ENCODE measurements at places on chromosomes 5 and 9.

DNA sequence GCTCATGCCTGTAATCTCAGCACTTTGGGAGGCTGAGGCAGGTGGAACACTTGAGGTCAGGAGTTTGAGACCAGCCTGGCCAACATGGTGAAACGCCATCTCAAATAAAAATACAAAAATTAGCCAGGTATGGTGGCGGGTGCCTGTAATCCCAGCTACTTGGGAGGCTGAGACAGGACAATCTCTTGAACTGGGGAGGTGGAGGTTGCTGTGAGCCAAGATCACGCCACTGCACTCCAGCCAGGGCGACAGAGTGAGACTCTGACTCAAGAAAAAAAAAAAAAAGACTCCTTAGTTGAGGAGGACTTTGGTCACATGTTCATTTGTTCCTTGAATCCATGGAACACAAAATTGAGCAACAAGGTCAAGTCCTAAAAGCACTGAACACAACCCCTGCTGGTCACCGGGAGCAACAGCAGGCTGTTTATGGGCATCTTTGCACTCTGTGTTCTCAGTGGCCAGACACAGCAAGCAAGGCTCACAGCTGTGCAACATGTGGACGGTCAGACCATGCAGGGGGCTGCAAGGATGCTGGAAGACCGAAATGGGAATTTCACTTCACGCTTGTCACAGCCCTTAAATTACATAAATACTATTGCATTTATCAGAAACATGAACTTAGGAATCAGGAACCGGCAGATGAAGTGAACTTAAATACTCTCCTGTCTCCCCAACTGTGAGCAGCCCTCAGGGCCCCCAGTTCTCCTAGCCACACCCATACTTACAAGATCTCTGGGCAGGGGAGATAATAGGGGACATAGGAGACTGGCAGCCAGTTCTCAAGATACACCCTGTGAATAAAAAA is 2.8 kb downstream of the GBGT1 start:
- DNase-seq, result no peak

GRCh38 chr5:123220621-123221146 is 131.6 kb downstream of the PRDM6 start:
- DNase-seq, result no peak

DNA sequence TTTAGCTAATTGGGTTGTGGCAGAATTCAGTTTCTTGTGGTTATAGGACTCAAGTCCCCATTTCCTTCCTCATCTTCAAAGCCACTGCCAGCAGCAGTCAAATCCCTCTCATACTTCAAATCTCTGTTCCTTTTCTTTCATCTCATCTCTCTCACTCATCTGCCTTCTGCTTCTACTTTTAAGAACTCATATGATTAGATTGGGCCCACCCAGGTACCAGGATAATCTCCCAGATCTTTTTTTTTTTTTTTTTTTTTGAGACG is 8.0 kb upstream of the REEP5 start:
- DNase-seq, result no peak

GRCh38 chr5:137761566-137761965 is 7.4 kb upstream of the HNRNPA0 start:
- no peak for DNase-seq

DNA sequence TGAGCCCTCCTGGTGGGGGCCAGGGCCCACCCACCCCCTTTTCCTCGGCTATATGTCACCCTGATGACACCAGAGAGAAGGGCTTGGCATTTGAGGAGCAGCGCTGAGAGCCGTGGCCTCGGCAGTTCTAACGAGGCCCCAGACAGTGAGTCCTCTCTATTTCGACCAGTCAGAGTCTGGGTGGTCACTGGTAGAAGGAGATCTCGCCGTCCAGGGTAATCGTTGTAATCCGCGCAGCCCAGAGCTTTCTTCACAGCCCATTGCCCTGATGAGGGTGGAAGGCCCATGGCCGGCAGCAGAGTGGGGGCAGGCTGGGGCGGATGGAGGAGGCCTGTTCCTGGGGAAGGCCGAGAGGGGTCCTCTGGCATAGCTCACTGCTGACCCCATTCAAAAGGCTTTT is 70.2 kb downstream of the PSMB7 start:
- DNase-seq, result no peak

- no peak for DNase-seq
Measured at GRCh38 chr5:104533498-104533897, 970.9 kb upstream of the NUDT12 start.

- no peak for DNase-seq
Measured at GRCh38 chr9:21286659-21287058, 18.5 kb downstream of the IFNA5 start.

DNA sequence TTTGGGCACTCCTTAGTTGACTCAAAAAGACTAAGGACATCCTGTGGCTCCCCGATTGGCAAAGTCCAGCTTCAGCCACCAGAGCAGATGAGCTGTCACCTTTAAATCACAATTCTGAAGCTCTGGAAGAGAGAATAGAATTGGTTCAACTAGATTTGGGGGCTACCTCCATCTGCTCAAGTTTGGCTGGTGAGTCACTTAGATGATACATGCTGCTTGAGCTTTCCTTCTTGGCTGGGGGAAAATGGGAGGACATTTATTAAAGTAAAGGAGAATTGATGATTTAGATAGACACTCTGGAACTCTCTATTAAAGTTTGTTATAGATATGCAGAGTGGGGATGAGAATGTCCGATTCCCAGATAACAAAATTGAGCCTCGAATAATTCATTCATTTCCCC is 30.0 kb upstream of the GRIA1 start:
- DNase-seq, result no peak

DNA sequence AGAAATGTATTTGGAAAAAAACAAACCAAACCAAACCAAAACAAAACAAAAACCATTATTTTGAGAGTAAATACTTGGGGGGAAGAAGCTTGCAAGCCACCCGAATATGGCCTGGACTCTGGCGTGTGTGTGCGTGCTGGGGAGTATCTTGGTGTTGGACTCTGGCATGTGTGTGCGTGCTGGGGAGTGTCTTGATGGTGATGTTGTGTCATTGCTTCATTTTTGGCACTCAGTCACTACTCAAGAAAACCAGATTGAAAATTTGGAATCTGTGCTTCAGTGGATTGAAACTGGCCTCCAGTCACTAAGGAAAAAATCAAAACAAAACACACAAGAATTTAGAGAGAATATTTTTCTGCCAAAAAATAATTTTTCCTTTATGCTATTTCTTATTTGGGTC is 76.1 kb downstream of the ARRDC3 start:
- DNase-seq, result no peak

DNA sequence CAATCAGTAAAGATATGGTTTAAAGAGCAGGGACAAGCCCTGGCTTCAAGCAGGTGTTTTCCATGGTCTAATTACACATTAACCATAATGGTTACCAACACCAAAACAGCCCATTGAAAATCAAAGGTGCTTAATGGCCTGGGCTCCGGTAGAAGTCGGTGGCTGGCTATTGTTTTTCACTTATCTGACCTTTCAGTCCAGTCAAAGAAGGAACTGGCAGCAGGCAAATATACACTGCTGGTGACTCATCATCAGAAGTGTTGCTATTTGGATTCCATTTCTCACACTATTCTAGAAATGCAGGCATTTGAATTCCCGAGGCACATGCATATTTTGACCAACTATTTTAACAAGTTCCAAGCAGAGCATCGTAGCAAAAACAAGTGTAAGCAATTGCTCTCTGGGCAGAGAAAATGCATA is 26.3 kb upstream of the GABRP start:
- DNase-seq, result no peak

DNA sequence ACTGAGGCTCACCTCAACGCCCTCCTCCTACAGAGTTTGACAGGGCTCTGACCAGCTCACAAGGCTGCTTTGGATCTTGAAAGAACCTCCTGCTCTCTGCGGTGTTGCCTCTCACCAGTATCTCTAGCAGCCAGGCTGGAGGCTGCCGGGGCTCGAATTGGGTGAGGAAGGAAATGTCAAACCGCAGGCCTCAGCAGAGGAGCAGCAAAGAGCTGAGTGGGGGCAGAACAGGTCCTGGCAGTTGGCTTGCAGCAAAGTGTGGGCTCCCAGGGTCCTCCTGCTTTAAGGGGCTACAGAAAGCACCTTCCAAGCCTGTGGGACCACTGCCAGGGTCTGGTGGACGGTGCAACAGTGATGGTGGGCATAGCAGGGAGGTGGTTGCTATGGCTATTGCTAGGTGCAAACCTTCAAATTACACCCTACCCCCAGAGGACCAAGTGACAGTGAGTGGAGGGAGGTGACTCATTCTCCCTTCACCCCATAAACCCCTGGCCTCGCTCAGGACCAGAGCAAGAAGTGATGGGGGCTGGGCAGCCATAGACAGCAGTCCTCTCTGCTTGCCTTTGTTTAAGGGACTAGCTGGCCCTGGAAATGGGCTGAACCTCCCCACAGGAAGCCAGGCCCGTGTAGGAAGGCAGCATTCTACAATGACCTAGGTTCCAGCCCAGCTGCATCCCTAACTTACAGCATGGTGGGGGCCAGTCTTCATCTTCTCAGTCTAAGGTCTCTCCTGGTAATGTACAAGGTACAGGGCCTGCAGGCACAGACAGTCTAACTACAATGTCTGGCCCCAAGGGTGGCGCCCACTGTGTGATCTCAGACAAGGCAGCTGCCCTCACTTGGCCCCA is 18.7 kb downstream of the LCP2 start:
- no peak for DNase-seq

DNA sequence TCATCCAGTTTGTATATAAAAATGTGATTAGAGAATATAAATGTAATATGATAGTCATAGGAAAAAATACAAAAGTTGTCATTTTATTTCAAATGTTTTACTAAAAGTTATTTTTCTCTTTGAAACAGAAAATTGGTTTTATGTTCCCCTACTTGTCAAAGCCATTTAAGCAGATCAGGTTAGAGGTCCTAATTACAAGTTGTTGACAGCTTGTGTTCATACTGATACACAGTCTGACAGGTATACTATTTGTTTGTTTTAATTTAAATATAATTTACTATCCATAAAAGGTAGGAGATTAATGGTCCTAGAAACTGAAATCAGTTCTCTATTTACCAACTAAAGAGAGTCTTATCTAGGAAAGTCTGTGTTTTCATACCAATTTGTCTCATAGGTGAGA is 250.4 kb upstream of the TMEM161B start:
- no peak for DNase-seq

DNA sequence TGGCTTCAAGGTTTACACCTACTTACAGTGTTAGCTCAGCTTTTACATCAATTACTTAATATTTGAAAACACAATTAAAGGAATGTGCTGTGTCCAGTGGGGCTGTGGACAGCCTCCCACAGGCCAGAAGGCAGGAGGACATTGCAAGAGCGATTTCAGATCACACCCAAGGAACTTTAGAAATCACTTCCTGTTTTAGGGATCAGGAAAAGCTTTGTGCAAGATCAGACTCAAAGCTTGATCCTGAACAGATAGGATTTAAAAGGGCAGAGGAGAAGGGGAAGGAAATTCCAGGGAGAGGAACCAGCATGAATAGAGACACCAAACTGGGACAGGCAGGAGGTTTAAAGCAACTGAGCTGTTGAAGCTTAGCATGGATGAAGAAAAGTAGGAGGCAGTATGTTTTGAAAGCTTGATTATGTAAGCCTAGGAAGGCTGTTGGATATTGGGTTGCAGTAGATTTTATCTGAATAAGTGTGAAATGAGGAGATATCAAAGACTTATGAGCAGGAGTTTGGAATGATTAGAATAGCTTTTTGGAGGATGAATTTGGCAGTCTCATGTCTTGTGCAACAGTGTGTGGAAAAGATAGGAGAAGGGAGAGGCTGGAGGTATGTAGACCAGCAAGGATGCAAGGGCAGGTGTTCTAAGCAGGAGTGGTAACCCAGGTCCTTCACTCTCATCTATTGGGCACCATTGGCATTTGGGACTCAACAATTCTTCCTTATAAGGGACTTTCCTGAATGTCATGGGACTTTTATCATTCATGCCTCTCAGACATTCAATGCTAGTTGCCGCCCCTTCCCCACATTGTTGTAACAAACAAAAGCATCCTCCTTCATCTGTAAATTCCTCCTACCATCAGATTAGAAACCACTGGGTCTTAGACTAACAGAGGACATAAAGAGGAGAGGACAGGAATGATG is 123.5 kb downstream of the TARS1 start:
- DNase-seq, result no peak

GRCh38 chr9:76610011-76610352 is 151.0 kb downstream of the GCNT1 start:
- peak; percentile 1 for DNase-seq

DNA sequence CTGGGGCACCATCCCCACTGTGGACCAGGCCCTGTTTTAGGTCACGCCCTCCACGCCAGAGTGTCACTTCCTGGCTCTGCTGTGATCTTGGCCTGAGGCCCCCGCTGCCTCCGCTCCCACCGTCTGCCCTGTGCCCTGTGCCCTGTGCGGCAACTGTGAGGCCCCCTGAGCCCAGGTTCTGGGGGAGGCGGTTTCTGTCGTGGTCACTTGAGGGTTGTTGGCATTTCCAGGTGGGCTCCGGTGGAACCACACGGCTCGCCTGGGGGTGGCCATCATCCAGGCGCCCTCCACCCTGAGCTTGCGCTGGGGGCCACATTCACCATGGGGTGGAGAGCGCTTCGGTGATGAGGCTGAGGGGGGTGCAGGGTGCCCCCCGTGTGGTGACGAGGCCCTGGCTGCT is 6.6 kb downstream of the DPP7 start:
- no peak for DNase-seq

GRCh38 chr5:132895719-132896305 is 22.3 kb downstream of the LEAP2 start:
- DNase-seq, result no peak

DNA sequence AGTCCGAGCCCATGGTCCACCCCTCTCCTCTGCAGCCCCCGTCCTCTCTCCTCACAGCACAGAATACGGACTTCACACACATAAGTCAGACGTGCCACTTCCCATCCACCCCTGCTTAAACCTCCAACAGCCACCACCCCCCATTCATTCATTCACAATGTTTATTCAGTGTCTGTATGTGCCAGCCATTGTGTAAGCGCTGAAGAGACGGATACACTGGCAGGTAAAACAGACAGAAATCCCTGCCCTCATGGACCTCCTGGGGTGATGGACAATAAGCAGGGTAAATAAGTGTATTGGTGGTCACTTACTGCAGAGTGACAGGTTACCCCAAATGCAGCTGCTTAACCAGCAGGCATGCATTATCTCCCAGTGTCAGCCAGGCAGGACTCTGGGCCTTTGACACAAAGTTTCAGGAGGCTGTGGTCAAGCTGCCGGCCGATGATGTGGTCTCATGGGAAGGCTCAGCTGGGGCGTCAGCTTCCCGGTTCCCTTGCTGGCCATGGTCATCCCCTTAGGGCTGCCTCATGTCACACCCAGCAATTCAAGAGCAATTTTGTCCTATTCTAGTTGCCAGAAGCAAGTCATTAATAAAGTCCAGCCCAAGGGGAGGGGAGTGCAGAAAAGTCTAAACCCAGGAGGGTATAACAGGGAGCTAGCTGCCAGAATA is 1.8 kb upstream of the PAXX start:
- DNase-seq, result no peak

DNA sequence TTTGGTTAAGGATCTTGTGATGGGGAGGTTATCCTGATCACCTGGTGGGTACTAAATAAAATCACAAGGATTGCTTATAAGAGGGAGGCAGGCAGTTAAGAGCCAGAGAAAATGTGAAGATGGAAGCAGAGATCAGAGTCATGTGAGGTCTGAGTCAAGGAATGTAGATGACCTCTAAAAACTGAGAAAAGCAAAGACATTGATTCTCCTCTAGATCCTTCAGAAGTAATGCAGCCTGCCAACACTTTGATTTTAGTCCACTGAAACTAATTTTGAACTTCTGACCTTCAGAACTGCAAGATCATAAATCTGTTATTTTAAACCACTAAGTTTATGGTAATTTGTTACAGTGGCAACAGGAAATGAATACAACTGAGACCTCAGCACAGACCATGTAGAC is 499.0 kb downstream of the GADD45G start:
- DNase-seq, result no peak

- no peak for DNase-seq
Measured at GRCh38 chr5:113092683-113093082, 116.1 kb downstream of the DCP2 start.
